B cell (primary cell): ENCODE measurements at places on chromosomes 1 and 21. TPM values are rescaled to one million over a fixed set of nuclear protein-coding genes. Genes with fewer than 3 reads are reported as not detected.

HCN3 gene
- total RNA-seq, result 9.0 and 9.2 TPM in 2 replicates

PROX1 gene
- total RNA-seq, result 3.7 and 3.8 TPM in 2 replicates

CYP4Z1 gene
- not detected in 2 replicates for total RNA-seq

ZSWIM5 gene
- total RNA-seq, result 0.85 and 1.7 TPM in 2 replicates

INTS7 gene
- 15.9 and 19.2 TPM in 2 replicates for total RNA-seq

OR2L2 gene
- 0.44 and 0.52 TPM in 2 replicates for total RNA-seq

PGLYRP4 gene
- total RNA-seq, result not detected in 2 replicates

RIPPLY3 gene
- not detected in 2 replicates for total RNA-seq

GJA8 gene
- total RNA-seq, result not detected in 2 replicates

INSRR gene
- not detected in 2 replicates for total RNA-seq

DMRTA2 gene
- not detected in 2 replicates for total RNA-seq

CD247 gene
- total RNA-seq, result 2.5 and 5.2 TPM in 2 replicates

SLC45A3 gene
- 4.7 and 5.0 TPM in 2 replicates for total RNA-seq

THEM4 gene
- 16.1 and 19.8 TPM in 2 replicates for total RNA-seq

NEK2 gene
- 0.32 TPM in 1 of 2 replicates, not detected in the other for total RNA-seq

RHEX gene
- 12.8 and 14.1 TPM in 2 replicates for total RNA-seq

RBBP5 gene
- total RNA-seq, result 18.5 and 31.7 TPM in 2 replicates

PADI1 gene
- total RNA-seq, result not detected in 2 replicates

REN gene
- total RNA-seq, result not detected in 2 replicates

CACNA1S gene
- not detected in 2 replicates for total RNA-seq

C1orf226 gene
- 0.10 TPM in 1 of 2 replicates, not detected in the other for total RNA-seq

RHD gene
- not detected in 2 replicates for total RNA-seq

DVL1 gene
- 46.1 and 48.2 TPM in 2 replicates for total RNA-seq
